AG04450 (cell line): ENCODE measurements at places on chromosomes 4 and X.

DNA sequence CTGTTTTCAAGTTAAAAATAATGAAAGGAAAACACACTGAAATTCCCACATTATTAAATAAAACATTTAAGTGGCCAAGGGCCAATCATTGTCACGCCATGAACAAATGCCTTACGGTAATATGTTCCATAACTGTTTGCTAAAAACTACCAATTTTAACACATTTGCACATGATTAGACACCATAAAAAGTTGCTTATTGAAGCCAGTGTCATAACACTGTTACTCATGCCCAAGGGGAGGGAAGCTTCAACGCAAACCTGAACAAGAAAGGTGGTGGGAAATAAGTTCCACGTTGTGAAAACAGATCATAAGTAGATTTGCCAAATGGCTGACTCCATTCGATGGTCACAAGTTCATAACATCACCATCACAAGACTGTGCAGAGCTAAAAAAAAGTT, 739.3 kb upstream of the FAM241A start:
- DNase-seq, result no peak

DNA sequence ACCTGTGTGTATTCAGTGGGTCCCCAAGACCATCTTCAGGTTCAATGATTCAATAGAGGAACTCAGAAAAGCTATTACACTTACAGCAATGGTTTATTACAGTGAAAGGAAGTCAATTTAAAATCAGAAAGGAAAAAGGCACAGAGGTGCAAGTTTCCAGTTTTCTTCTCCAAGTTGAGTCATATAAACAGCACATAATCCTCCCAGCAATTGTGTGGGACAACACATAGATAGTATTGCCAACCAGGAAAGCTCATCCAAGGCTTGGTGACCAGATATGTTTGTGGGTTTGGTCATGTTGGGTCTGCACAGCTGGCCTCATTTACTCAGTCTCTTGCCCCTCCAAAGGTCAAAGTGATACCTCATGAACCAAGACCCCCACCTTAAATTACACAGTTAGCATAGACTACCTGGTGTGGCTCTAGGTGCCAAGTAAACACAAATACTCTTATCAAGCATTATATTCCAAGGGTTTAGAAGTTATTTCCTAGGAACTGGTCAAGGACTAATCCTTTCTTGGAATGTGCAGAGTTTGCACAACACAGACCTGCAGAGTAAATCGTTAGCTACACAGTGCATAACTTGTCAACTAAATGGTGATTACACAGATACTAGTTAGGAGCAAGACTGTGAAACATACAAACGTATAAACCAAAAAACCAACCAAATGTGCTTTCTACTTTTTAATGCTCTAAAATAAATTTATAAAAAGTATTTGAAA, 777.3 kb downstream of the PCDH18 start:
- DNase-seq, result no peak

DNA sequence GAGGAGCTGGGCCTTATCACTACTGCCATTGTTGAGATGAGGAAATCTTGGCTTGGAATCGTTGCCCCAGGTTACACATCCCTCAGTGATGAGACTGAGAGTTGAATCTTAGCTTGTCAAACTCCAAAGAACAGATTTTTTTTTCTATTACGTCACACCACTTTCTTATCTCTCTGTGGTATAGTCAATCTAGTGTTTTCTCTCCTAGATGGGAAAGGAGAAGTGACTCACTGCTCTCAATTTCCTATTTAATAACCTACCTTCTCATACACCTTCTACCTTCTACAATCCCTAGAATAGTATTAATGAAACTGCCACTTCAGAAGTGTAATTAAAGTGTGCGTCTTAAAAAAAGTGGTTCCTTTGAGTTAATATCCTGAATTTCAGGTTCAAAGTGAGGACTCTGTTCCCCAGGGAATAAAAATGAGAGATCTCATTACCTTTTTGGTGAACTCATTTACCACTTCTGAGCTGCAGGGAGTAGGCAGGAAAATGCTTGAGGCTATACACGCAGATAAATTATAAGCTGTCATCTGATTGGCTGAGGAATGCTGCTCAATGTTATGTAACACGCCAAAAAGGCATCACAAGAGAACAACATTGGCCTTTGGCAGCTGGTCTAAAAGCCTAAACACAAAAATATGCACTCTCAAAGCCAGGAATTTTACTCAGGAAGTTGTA, 59.3 kb downstream of the MAD2L1 start:
- DNase-seq, result peak; percentile 73

- DNase-seq, result no peak
Observed at GRCh38 chrX:38220024-38220414, 652 bp downstream of the SRPX start.

DNA sequence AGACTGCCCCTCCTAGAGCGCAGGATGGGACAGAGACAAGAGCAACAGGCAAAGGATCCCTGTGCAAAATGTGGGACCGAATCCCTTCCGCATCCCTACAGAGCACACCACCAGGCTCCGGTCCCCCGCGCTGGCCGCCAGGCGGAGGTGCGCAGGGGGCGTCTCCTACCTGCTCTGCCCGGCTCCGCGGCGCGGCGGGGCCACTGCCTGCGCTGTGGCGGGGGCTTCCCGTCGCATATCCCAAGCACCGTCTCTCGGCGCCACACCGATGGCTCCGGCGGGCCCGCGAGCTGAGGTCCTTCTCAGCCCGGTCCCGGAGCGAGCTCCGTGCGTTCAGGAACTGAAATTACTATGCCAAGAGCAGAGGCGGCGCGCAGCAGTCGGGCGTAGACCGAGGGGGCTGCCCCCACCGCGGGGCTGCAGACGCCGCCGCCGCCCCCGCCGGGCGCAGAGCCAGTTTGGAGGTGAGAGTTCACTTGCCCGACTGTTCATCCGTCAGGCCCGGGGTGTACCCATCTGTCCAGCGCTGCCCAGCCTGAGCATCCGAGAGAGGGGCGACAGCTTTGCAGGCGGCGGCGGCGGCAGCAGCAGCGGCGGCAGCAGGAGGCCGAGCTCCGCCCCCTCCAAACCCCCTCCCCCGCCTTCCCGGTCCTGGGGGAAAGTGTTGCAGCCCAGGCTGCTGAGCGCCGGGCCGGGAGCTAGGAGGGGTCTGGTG, at the start of gene GPRIN3:
Gene GPRIN3 (minus strand): TSS at position 355 of the 715 bp plus-strand sequence. CDS start 57,690 bp downstream, outside the sequence.
- DNase-seq, result no peak
